ENCODE measurements at places on chromosomes 16 and 17.

GRCh38 chr16:14029658-14030057 is 41.5 kb upstream of the MRTFB start:
- no peak for DNase-seq

GRCh38 chr16:20072146-20072873 is 1.4 kb downstream of the GPR139 start:
- no peak for DNase-seq

DNA sequence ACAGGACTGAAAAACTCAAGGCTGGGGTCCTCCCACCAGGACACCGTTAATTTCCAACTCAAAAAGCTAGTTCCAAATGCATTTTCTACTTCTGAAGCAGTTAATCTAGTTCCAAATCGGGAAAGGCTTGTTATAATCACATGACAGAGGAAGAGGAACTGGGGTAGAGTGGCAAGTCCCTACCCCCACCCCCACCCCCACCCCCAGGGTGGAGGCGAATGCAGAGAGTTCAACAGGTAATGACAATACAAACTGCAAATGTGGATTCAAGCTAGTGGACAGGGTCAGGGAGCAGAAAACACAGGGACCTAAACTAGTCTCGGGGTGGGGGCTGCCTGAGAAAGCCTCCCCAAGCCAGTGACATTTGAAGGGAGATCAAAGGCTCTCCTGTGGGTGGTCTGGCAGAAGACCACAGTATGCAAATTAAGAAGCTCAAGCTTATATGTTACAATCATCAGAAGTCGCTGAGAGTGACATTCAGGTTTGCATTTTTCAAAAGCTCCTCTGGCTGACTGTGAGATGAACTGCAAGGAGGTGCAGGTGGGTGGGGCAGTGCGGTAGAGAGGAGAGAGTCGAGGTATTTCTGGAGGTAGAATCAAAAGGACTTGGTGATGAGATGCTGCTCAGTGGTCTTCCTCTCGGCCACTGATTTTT is 56.4 kb upstream of the SLC25A19 start:
- no peak for DNase-seq

DNA sequence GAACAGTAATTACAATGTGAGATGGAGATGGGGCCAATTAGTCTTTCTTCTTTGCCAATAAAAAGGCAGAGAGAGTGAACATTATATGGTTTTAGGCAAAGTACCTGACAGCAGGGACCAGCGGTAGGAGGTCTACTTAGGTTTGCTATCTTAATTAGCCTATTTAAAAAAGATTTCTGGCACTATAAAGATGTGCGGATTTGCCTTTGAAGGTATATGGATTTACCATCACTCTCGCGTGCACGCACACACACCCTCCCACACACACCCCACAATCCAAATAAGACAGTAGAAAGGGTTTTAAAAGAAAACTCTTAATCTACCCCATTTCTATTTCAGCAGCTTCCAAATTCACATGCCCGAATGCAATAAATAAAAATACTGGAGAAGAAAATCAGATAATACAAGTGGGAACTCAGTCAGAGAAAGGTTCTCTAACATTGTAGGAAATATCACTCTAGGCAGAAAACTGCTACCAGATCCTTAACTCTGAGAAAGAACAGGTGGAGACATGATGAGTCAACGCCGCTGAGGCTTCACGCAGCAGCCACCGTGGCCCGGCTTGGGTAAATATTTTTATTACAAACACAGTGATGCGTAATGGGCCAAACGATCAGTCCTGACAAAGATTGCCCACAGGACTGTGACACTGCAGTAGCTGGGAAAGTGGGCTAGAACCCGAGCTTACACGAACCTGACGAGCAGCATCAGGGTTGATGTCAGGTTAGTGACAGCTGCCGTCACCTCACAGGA is 66.6 kb upstream of the AXIN2 start:
- no peak for DNase-seq

DNA sequence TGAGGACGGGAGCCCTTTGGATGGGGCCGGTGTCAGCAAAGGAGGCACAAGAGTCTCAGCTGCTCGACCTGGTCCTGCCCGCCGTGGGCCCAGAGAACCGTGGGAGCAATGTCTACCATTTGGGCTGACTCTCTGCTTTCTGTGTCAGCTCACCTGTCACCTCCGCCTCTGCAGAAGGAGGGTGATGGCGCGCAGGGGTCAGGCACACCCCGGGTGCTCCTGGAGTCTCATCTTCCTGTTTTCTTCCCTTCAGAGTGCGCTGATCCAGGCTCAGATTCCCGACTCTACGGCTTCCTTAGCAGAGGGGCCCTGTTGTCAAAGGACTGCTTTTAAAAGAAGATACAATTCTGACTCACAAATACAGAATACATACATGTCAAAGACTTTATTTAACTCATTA is 167.1 kb downstream of the BANP start:
- no peak for DNase-seq

GRCh38 chr16:87216148-87216840 is 100.9 kb downstream of the C16orf95 start:
- DNase-seq, result no peak

DNA sequence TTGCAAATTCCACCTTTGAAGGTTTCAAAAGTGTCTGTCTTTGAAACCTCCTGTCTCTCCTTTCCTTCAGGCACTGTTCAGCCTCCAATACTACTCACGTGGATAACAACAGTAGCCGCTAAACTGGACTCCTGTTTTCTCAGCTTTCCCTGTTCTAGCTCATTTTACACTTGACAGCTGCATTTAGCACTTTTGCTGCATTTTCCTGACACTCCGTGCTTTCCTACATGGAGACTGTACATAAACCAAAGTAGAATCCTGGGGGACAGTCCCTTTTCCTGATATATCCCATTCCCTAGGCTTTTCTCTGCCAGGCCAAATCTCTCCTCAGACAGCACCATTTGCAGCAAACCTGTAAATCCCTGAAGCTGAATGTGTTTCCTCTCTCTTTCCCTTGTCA is 3.6 kb downstream of the CCL5 start:
- DNase-seq, result no peak

DNA sequence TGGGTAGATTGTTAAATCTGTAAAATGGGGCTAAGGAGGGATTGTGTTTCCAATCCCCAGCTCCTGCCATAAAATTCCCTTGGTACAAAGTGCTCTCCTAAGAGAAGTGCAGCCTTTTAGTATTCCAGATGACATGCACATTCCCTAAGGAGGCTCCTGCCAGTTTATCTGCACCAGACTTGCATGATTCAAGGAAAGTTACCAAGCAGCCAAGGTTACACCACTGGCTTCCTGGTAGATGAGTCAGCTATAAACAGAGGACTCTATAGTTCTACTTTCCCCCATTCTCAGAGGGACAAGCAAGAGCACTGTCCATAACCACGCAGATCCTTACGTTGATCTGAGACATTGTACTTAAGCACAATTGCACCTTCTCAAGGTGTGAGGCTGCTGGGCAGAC is 1.9 kb downstream of the CALB2 start:
- no peak for DNase-seq

GRCh38 chr16:13335879-13336278 is 434.5 kb downstream of the SHISA9 start:
- peak; percentile 46 for DNase-seq

DNA sequence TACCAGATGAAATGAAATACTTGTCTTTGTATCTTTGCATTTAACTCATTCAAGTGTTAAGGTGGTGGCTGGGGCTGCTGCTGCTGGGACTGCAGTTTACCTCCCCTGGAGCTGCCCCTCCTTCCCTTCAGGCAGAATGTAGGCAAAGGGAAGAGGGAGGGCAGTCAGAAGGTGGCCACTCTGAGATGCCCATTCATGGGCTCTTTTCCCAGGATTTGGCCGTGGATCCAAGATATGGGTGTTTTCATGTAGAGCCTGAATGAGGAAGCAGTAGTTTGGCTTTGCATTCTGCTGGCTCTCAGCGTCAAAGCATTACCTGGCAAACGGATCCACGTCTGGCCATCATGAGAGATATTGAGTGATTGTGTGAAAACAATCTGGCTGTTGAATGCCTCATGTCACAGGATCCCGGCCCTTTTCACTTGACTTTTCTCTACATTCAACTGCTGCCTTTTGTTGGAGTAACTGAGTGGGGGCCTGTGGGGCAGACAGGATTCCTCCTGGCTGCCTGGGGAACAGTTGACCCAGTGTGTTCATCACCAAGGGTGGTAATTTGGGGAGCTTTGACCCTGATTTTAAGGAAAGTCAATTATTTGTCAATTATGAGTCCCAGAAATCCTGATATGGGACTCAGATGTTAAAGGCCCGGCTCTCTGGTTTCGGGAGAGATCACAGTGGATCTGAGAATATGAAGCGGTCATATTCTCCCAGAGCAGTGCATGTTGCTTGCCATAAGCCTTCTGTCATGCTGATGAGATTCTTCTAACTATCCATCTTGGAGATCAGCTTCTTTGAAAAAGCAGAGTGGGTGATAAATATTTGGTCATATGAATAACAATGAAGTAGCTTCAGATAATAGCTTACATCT is 236.8 kb downstream of the IRX3 start:
- no peak for DNase-seq

DNA sequence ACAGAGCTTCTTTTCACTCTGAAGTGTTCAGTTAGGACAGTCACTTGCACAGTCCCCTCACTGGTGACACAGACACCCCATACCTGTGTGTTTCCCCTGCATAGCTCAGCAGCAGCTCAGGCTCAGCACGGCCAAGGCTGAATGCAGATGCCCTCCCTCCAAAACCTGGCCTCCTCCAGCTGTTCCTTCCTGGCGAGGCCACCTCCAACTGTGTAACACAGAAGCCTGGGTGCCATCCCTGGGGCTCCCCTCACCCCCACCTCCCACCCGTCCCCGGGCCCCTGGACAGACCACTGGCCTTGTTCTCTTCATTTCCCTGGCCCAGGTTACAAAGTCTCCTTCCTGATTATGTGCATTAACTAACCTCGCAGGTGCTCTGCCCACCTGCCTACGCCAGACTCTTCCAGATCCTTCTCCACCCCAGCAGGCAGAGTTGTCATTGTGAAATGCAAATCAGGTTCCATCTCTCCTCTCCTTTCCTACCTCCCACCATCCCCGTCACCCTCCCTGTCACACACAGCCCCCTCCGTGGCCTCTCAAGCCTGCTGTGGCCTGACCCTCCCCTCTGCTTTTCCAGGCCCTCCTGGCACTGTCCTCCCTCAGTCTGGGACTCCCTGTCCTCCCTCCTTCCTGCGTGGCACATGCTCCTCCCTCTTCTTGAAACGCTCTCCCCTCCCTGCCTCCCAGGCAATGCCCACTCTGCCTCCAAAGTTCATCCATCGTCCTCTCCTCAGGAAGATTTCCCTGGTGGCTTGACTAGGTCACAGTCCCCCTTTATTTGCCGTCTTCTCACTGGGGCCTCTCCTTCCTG is 26.4 kb downstream of the MLYCD start:
- DNase-seq, result no peak

DNA sequence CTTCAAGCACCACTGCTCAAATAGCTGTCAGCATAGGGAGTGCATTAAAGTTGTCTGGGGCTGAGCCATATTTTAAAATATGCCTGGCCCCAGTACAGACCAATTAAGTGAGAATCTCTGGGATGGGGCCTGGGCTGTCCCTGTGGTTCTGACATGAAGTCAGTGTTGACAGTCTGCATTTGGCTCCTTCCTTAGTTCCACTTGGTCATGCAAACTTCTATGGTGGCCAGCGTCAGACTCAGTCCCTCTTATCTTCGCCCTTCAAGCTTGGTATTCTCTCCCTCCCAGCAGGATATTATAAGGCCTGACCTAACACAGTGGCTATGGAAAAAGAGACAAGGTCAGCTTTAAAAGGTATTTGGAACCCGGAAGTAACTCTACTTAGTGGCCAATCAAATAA is 177.2 kb downstream of the PMP22 start:
- DNase-seq, result no peak

DNA sequence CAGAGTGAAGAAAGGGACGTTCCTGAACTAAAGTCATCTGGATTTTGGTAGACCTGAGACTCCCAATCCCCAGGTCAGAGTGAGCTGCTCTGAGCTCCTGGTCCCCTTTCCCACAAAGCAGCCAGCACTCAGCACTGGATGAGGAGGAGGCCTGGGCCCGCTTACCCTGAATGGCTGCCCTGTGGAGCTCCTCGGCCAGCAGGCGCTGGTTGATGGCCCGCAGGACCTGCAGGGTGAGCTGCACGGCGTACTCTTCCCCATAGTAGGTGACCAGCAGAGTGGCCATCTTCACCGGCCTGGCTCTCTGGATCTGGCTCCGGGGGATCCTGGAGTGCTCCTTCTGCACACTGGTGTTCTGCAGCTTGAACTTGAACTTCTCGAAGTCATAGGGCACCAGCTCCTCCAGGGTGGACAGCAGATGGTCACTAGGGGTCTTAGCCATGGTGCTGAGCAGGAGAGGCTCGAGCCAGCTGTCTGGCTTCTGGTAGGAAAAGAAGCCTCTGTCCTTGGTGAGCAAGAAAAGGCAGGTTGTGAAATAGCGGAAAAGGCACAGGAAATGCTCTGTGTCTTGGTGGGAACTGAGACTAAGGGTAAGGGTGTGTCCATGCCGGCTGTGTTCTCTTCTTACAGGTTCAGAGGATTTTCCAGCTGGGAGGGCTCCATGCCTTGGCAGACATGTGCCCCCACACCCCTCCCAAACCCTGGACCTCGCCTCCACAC is at the start of gene MEFV:
Gene MEFV (minus strand): TSS at position 488 of the 720 bp plus-strand sequence. CDS start 46 bp downstream, at position 442.
- no peak for DNase-seq

GRCh38 chr16:58127033-58127556 is 2.1 kb downstream of the CFAP20 start:
- no peak for DNase-seq

- DNase-seq, result no peak
These were observed 115.5 kb downstream of the ABCC1 start for GRCh38 chr16:16064874-16065384.

DNA sequence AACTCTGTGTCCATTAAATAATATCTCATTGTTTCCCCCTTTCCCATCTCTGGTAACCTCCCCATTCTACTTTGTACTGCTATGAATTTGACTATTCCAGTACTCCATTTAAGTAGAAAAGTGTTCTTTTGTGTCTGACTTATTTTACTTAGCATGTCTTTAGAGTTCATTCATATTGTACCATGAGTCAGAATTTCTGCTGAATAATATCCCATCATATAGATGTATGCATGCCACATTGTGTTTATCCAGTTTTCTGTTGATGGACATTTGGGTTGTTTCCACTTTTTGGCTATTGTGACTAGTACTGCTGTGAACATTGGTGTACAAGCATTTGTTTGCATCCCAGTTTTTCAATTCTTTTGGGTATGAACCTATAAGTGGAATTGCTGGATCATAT is 6.0 kb downstream of the PPM1D start:
- no peak for DNase-seq

- no peak for DNase-seq
These were observed 242.3 kb downstream of the SEC14L1 start for GRCh38 chr17:77382966-77383612.

DNA sequence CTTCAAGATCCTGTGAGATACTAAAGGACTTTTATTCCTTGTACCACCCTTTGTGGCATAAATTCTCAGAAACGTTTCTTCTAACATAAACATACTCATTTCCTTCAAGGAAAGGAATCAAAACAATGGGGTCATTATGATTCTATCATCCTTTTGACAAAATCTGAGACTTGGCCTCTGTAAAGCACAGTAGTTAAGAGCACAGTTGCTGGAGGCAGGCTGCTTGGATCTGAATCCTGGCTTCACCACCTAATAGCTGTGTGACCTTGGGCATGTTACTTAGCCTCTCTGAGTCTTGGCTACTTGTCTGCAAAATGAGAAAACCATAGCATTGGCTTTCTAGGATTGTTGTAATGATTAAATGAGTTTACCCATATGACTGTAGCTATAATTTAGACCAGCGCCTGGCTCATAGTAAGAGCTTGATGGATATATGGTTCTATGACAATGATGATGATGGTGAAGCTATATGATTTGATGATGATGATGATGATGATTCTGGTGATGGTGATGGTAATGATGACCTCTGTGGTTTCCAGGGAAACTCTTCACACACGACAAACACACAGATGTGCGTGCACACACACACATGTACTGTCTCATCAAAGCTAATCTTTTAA is 6.1 kb upstream of the KRT31 start:
- no peak for DNase-seq

GRCh38 chr17:61389670-61390478 is 9.8 kb upstream of the TBX2 start:
- DNase-seq, result peak; percentile 95

Data from D341Med (cell line).